ENCODE measurements at places on chromosomes 4 and X.
A peak's percentile ranks its signal among the peaks of the same experiment; 100 is the strongest.

GRCh38 chr4:187965726-187966125, 29.8 kb upstream of the ZFP42 start:
- DNase-seq: no peak

GRCh38 chr4:189202182-189202868, 738.3 kb upstream of the FRG1 start:
- DNase-seq: peak; percentile 89

GRCh38 chrX:12685541-12685940, 105.7 kb upstream of the PRPS2 start:
- DNase-seq: no peak

- no peak for DNase-seq
These were observed 105.1 kb upstream of the MXRA5 start for GRCh38 chrX:3451571-3451970.

GRCh38 chrX:70421618-70422017, 1.5 kb upstream of the GDPD2 start:
- peak; percentile 28 for DNase-seq

GRCh38 chr4:86603311-86603885, 9.3 kb downstream of the PTPN13 start:
- no peak for DNase-seq

DNA sequence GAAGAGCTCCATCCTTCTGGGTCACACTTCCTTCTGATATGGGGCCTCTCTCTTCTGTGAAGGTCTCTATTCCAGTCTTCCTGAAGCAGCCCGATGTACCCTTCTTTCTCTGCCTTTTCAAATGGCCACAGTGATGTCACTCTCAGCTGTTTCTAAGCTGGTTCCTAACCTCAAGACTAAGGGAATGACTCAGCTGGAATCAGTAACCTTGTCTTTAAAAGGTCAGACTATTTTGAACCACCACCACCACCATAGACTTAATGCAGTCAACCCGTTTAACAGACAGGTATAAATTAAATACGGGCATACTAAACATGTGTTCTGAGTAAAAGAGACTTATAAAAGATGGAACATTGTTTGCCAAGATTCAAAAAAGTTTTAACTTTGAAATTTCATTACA, 121.0 kb downstream of the PPA2 start:
- DNase-seq: no peak

DNA sequence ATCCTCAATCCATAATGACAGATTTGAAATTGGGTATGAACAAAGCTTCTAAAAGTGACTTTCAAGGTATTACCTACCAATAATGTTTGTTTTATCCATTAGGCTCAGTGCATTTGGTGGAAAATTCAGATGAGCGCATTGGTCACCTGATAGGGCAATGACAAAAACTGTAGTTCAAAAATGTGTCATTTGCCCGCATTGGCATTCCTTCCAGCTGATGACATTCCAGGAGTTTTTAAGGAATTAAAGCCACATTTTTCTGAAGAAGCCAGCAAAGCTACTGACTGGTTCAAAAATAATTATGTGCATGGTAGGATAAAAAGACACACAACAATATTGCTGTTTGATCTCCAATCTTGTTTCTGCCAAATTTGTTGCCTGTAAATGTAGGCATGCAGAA, 473.4 kb upstream of the CPEB2 start:
- DNase-seq: no peak

DNA sequence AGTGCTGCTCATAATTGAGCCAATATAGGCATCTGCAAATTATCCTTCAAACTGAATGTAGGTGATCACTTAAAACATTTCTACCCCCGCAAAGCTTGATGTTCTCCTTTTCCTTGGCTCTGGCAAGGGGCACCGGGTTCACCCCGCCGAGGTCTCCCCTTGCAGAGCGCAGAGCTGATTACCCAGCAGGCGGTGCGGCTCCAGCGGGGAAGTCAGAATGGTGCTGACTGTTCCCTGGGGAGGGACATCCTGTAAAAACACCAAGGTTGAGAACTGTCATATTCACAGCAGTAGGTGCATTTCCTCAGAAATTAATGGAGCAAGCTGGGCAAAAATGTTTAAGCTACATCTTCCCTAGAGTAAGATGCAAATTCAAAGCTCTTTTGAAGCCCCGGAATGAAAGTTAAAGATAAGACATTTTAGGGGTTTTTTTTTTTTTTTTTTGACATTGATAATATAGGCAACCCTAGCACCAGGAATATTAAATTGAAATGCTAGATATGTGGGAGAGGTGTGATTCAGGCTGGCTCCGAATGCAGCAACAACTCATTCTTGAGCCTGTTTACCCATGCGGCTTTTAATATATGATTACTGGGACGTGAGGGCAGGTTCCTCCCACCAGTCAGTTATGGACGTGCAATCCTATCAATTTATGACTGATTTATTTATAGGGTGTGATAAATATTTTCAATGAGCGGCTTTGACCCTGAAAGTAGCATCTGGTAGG, 767.3 kb upstream of the TENM3 start:
- no peak for DNase-seq

DNA sequence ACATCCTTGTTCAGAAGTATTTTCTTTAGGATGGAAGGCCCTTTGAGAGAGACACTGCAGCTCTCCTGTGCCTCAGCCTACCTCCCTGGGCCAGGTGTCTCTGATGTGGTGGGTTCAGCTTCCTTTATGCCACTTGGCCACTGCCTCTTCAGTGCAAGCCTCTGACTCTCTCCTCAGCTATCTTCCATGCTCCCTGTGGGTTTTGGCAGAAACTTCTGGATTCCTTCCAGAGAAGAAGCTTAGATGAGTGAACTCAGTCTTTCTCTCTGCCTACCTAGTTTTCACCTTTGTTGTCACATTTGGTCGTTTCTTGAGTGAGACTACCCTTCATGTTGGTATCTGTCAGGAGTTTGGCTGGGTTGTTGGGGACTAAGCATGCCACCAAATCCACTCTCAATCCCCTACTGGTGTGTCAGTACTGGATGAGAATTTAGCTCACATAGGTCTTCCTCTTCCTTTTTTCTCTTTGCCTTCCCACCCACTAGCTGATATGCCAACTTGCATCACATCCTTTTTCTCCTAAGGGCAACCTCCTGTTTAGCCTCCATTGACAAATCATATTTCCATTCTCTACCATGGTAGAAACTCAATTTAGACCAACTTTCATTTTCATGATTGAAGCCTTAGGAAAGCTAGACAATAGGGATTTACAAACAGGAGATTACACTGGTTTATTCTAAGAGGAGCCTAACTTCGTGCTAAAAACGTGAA, 32.0 kb downstream of the IL15 start:
- no peak for DNase-seq

DNA sequence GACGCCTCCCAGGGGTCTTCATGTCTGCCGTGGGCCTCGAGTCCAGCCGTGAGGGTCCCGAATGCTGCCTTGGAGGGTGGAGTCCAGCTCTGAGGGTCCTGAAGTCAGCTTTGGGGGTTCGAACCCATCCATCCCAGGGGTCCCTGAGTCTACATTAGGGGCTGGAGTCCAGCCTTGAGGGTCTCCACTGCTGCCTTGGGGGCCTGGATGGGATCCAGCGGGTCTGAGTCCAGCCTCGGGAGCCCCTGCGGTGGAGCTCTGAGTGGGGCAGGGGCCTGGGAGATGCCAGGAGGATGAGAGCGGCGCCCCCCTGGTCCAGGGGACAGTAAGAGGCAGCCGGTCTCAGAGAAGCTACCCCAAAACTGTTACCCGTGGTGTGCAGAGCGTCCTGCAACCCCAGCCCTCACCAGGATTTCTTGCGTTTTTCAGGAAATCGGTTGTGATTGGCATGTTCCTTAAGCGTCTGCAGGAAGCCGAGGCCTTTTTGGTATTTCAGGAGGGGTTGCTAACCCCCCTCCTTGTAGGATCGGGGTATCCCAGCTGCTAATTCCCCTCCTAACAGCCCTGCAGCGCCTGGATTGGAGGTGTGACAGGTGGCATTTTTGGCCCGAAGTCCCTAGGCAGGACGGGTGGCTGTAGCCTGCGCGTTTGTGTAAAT, 1.7 kb upstream of the GTPBP6 start:
- DNase-seq: no peak

DNA sequence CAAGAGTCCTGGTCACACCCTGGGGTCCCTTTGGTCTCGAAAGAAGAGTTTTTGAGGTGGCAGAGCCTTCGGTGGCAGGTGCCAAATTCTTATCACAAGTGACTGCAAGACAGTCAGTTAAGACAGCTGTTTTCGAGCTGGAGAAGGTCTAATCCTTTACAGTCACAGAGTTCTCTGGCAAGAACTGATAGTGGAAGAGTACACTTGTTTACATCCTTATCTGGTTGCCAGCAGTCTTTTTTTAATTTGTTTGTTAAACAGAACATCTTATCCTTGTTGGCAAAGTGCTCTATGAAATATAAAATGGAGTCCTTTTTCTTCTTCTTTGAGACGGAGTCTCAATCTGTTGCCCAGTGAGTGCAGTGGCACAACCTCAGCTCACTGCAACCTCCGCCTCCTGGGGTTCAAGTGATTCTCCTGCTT, 50.4 kb upstream of the ELOVL6 start:
- DNase-seq: no peak

DNA sequence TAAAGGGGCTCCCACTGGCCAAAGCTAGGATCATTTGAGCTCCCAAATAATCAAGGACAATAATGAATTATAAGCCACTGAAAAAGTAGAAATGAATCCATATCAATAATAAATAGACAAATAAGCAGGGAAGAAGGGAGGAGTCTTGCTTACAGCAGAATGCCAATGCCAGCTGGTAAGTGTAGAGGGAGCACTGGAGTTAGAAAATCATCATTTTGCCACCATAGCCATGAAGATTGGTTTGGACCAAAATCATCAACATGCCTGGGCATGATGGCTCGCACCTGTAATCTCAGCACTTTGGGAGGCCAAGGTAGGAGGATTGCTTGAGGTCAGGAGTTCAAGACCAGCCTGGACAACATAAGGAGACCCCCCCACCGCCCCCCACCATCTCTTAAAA, 20.4 kb upstream of the SH3KBP1 start:
- DNase-seq: no peak

GRCh38 chr4:26854701-26855100, 5.9 kb upstream of the STIM2 start:
- no peak for DNase-seq

GRCh38 chr4:140141210-140141835, 12.7 kb downstream of the MAML3 start:
- DNase-seq: peak; percentile 79

GRCh38 chrX:44828008-44828605, 15.7 kb upstream of the DUSP21 start:
- DNase-seq: peak; percentile 10

DNA sequence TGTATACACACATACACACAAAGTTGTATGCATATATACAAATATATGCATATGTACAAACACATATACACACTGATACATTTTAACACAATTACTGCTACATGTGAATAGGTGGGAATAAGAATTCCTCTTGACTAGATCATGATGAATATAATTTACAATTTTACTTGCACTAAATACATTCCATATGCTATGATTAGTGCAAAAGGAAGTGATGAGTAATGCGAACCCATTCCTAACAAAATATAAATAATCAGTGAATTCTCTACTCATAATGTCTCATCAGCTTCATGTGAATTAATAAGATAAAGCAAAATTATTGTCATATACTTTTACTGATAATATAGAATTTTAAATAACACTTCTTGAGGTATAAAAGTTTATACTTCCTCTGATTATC, 1077.3 kb upstream of the PCDH10 start:
- DNase-seq: no peak

DNA sequence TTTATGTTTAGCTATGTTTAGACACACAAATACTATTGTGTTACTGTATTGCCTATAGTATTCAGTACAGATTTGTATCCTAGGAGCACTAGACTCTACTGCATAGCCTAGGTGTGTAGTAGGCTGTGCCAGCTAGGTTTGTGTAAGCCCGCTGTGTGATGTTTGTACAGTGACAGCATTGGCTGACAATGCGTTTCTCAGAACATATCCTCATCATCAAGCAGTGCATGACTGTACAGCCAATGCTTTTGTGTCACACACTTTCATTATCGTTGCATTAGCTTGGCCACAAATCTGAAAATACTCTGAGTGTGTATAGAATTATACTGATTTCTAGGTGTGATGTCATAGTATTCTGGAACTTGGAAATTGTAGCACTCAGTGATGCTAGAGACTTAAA, 63.4 kb downstream of the CLDN34 start:
- no peak for DNase-seq

GRCh38 chr4:182369211-182369610, 126.0 kb downstream of the TENM3 start:
- no peak for DNase-seq

GRCh38 chr4:154389148-154389547, 102.5 kb downstream of the DCHS2 start:
- no peak for DNase-seq

DNA sequence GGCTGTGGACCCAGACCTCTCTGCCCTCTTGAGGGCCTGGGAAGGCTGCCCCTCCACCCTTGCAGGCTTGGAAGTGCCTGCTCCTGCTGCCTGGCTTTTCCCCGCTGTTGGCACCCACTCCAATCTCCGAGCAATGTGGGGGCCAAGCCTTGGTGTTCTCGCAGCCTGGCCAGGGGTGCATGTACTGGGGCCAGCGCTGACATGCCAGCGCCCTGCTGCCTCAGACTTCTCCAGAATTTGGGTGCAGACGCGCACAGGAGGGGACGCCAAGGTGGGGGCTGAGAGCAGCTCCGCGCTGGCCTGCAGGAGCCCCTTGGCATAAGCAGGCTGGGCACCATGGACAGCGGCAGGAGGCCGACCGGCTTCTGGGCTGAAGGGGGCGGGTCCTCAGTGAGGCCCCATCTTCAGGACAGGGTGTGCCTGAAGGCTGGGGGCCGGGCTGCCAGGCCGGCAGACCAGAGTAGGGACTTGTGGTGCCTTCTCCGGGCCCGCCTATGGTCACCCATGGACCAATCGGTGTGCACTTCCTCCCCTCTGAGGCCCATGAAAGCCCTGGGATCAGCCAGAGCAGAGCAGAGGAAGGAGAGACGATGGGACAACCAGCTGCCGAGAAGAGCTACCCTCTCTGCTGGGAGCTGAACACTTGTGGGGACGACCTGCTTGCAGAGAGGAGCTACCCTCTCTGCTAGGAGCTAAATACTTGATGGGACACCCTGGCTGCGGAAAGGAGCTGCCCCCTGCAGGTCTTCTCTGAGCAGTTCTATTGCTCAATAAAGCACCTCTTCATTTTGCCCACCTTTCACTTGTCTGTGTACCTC, 118.3 kb downstream of the DNAAF6 start:
- peak; percentile 79 for DNase-seq
